ENCODE measurements at places on chromosomes 6 and 20.

DNA sequence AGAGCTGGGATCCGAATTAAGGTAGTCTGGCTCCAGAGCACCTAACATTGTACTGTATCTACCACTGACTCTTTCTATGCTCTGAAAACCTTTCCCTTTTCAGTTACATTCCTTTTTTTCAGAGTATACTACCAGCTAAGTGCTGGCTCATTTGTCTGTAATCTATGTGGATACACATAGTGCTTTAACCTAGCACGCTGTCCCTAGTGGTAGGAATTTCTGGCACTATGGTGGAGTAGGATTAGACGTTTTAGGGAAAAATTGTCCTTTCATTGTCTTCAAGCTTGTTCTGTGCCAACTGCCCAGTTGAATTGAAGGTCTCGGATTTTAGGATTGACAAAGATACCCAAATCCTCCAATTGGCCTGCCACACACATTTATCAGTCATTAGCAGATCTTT, 259.1 kb upstream of the FERMT1 start:
- DNase-seq: no peak

DNA sequence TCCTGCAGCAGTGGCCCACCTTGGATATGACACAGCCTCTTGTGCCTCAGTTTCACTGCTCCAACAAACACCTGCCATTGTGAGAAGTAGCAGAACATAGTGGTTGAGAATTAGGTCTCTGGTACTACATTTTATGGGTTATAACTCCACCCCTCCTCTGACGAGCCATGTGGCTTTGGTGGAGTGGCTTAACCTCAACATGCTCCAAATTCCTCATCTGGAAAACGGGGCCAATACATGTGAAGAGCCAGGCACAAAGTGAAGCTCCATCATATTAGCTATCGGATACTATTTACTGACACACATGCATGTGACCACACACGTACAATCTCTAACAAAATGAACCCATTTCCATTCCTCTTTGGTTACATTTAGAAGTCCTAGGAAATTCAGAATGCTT, 8.4 kb upstream of the KIZ start:
- DNase-seq: no peak

- no peak for DNase-seq
These were observed 224.5 kb upstream of the AGPAT4 start for GRCh38 chr6:161498359-161498758.

DNA sequence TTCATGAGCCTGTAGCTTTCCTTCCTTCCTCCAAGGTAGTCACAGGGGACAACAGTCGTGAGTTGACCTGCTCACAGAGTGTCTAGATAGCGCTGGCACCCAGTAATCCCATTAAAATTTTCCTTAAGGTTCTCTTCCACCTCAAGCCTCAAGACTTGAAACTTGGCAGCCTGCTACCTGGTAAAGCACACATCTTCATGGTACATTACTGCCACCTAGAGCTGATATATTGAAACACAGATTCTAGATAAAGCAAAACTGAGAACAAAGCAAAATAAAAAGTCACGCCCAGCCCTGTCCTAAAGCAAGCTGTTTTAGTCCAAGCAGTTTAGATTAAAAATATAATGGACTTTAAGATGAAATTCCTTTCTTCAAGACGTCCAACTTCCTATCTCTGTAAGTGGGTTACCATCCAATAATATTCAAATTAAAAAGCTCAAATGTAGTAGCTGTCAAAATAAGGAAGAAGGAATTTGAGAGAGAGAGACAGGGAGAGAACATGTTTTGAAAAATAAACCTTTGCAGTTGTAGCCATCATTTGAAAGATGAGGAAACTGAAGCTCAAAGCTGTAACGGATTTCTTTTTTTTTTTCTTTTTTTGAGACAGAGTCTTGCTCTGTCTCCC, 50.7 kb upstream of the CD83 start:
- DNase-seq: no peak

DNA sequence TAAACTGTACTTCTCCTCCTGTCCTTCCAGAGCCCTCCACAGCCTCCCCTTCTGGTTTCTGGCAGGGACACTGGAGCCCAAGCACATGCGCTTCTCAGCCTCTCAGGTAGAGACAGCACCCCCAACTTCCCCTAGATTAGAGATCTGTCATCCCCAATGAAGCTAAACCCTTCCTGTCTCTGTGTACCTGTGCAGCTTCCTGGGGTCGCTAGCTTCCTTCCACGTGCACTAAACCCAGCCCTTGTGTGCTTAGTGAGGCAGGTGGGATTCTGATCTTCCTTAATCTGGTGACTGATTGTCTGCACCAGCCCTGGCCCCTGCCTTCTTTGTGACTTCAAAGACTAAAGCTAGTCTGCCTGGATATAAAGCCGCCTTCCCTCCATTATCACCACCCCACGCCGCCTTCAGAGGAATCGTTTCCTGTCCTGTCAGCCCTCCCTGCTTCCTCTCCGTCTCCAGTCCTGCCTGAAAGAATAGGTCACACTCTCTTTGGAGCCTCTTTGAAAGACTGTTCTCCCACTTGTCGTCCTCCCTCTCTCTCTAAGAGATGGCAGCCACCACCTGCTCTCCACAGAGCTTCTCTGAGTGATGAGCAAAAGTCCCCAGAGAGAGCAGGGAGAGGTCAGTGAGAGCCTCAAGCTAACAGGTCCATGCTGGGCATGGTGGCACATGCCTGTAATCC, 27.5 kb downstream of the CAPN11 start:
- DNase-seq: no peak

- DNase-seq: no peak
These were observed 39.3 kb upstream of the SRPK1 start for GRCh38 chr6:35960187-35960586.

DNA sequence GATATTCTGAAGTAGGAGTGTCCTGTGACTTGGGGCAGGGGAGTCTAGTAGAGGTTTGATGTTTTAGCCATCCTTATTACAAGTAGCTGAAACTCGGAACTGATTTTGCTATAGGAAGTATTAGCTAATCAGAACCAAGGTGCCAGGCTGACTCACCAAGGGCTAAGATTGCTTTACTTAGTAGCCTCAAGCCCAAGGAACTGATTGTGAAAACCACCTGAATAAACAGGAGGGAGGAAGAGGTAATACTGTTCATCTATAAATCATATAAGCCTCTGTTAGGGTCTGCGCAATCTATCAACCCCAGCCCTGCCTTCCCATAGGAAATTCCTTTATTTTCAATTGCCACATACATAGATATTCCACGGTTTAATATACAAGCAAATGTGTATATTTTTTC, 54.4 kb downstream of the GNAS start:
- DNase-seq: no peak

DNA sequence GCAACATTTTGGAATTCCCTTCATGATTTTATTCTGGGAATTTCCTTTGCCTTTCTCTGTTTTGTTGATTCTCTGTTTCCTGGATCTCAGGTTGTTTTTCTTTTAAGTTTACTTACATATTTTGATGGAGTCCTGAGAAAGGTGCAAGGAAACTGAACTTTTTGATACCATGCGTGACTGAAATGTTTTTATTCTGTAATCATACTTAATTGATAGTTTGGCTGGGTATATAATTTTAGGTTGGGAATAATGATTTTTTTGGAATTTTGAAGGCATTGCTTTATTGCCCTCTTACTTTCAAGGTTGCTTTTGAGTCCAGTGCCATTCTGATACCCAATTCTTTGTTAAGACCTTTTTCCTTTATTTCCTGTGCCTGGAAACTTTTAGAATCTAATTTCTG, 45.2 kb downstream of the LRRC1 start:
- no peak for DNase-seq

- no peak for DNase-seq
These were observed 9.1 kb downstream of the BCL2L1 start for GRCh38 chr20:31713312-31714273.

GRCh38 chr20:1891263-1892118, 3.7 kb upstream of the SIRPA start:
- no peak for DNase-seq

GRCh38 chr6:15398633-15399275, 152.9 kb downstream of the JARID2 start:
- DNase-seq: no peak

GRCh38 chr20:4171538-4172116, 156.3 kb upstream of the RNF24 start:
- no peak for DNase-seq

GRCh38 chr6:30483677-30484279, 5.5 kb upstream of the HLA-E start:
- DNase-seq: no peak

DNA sequence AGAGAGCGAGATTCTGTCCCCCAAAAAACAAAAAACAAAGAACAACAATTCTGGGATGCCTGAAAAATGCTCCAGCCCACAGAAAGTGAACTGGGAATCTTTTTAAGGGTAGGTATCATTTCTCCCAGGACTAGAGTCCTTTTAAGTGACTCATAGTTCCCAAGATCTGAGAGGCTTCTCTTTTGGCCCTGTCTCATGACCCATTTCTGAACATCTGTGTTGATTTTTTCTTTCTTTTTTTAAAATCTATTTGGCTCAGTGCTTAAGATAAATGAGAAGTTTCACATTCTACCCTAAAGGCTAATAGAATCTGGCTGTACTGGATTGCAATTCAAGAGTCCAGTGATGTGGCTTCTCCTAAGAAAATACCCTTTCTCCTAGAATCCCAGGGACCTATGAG, 217.6 kb upstream of the FOXQ1 start:
- no peak for DNase-seq

DNA sequence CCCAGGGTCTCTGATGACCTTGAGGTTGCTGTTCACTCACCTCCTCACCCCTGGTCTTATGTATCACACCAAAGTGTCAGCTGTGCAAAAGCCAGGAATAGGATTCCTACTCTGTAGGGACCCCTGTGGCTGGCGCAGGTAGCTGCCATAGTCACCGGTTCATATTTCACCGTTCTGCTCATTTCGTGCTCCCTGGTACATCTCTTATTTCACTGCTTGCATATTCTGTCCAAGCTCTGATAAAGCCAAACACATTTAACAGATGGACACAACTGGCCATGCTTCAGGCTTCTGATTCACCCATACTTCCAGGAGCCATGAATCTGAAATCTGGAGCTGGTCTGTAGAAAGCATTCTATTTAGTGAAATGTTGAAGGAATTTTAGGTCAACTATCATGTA, 20.5 kb downstream of the SLC22A3 start:
- no peak for DNase-seq

DNA sequence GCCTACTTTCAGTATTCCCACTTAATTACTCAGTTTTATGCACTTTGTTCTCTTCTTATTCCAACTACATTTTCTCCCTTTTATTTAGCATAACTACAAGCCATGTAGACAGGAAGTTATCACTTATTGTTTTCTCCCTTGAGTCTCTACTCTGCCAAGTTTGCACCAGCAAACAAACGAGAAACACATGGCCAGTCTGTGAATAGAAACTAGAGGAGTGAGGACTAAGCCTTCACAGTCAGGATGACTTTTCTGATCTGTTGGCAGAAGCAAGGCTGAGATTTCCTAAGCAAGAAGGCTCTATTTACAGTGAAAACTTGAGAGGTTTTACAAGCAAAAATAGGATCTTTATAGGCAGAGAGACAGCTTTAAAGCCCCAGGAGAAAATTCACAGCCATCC, 69.8 kb upstream of the TINAG start:
- no peak for DNase-seq

DNA sequence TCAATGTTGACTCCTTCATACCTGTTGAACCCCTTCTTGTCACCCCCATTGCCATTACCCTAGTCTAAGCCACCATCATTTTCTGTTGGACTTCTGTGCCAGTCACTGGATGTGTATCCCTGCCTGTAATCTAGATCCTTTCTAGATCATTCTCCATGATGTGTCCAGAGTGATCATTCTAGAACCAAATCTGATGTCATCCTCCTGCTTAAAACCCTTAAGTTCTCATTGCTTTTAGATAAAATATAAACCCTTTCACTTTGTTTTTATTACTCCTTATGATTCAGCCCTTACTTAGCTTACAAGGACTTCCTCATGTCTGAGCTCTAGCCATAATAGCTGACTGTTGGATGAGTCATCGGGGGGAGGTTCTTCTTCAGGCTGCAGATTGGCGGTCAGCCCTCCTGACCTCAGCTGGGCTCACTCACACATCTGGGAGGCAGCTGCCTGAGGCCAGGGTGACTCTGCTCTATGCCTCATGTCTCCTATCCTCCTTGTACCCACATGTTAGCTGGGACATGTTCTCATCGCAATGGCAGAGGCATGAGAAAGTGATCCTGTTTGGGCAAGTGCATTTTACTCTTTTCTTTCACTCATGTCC, 287.6 kb downstream of the ESR1 start:
- DNase-seq: no peak

DNA sequence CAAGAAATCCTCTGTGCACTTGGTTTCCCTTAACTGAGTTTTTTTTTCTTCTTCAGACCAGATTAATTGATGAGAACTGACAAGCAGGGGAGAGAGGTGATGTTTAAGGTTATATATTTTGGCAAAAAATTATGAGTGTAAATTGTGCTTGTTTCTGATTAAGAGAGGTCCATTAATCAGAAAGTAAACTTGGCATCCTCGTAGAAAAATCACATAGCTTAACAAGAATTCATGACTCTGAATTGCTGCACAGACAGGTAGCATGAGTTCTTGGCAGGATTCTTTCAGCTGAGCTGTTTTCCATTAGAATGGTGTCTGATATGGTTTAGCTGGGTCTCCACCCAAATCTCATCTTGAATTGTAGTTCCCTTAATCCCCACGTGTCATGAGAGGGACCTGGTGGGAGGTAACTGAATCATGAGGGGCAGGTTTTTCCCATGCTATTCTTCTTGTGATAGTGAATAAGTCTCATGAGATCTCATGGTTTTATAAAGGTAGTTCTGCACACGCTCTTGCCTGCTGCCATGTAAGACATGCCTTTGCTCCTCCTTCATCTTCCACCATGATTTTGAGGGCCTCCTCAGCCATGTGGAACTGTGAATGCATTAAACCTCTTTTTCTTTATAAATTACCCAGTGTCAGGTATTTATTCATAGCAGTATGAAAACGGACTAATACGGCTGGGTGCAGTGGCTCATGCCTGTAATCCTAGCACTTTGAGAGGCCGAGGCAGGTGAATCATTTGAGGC, 34.2 kb upstream of the DDR1 start:
- DNase-seq: no peak

DNA sequence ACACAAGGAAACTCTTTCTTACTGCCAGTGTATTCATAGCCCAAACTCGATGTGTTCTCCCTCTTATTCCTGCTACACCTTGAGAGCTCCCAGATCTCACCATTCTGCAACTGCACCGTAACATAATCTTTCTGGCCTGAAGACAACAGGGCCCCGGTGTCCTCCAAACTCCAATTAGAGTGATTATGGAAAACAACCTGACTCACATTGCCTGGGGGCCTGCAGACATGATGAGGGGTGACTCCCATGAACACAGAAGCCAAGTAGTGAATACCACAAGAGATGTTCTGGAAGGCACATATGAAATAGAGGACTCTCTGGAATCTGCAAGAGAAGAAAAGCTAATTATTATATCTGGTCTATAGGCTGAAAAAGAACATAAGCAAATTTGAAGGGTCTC, 19.7 kb downstream of the SLC22A16 start:
- DNase-seq: no peak

GRCh38 chr20:21534453-21534852, 20.6 kb upstream of the NKX2-2 start:
- no peak for DNase-seq
